ENCODE measurements at places on chromosomes 6 and 20.

DNA sequence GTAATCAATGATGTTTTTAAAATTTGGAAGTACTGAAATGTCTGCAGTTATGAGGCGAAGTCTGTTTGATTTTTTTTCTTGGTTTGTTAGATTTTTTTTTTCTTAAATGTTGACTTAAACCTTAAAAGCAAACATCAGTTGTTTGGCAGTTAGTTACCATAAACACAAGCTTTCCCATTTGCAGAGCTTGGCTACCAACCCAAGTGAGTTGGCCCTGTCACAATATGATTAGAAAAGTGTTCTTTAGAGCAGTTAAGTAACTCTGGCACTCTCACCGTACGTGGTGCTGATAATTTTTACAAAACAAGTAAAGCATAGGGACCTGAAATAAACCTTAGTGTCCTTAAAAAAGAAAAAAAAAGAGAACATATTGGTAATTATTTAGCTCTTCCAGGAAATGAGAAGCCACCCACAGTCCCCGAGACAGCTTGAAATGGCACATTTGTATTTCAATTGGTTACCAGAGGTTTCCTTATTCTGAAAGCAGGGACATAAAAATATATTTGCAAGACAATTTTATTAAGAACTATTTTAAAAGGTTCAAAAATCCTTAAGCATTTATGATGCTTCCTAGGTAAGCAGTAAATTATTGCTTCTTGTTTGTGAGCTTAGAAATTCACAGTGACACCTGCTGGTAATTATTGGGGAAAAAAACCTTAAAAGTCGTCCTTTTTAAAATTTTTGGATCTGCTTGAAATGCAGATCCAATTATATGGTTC, 3.9 kb downstream of the HEY2 start:
- DNase-seq = peak; percentile 51

DNA sequence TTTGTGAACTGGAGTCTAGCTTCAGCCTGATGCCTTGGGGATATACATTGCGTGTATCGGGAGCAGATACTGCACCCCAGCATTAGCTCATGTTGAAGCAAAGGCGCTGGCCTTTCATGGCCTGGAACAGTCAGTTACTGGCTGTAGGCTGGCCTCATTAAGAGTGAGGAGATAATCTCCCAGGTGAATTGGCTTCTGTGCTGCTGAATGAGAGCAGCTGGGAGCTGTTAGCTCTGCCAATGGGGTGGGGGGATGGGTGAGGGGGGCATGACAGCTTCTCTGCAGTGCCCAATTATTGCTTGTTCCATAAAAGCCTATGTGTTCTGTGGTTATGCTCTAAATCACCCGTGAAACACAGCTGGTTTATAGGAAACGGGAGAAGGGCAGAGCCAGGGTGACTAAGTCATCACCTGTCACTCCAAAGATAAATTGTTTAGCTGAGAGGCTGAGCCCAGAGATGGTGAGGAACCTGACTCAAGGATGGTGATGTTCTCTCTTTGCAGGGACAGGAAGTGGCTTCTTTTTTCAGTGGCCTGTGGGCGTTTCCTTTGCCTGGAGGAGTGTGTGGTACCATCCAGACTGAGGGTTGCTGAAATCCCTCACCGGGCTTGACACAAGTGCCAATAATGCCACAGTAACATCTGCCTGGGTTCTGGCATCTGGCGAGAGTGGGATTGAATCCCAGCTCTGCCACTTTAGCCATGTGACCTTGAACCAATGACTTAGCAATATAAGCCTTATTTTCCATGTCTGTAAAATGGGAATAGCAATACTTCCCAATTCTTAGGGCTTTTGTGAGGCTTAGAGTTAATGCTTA, 170.8 kb downstream of the BCAS1 start:
- DNase-seq = peak; percentile 60

GRCh38 chr6:8579372-8579771, 144.0 kb upstream of the SLC35B3 start:
- no peak for DNase-seq

GRCh38 chr6:131954059-131954774, 3.0 kb upstream of the CCN2 start:
- DNase-seq = no peak

DNA sequence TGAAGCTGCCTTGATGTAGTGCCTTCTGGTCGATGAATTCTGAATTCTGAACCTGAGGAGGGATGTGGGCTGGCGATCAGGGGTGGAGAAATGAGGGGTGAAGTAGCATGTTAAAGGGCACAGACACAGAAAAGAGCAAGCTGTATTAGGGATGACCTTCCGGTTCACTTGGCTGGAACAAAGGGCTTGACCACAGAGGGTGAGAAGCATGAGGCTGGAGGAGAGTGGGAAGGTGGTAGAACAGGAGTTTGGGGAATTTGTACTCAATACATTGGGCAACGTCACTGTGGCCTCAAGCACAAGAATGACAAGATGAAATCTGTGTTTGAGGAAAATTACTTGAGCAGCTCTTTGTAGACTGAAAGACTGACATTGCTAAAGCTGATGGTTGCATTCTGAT, 155.8 kb downstream of the SOBP start:
- DNase-seq = no peak

- DNase-seq = no peak
These were observed 29.3 kb upstream of the TXNDC5 start for GRCh38 chr6:7939864-7940228.

DNA sequence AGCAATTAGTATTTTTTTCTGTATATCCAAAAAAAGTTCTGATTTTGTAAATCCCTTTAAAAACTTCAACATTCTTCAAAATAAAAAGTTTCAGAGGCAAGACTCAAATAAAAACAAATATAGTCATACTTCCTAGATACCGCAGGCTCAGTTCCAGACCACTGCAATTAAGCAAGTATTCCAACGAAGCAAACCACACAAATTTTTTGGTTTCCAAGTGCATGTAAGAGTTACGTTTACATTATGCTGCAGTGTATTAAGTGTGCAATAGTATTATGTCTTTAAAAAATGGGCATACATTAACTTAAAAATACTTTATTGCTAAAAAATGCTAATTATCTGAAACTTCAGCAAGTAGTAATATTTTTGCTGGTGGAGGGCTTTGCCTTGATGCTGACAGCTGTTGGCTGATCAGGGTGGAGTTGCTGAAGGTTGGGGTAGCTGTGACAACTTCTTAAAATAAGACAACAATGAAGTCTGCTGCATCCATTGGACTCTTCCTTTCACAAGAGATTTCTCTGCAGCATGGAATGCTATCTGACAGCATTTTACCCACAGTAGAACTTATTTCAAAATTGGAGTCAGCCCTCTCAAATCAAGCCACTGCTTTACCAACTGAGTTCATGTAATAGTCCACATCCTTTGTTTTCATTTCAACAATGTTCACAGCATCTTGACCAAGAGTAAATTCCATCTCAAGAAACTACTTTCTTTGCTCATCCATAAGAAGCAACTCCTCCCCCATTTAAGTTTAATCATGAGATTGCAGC, 46.0 kb downstream of the PHIP start:
- no peak for DNase-seq

DNA sequence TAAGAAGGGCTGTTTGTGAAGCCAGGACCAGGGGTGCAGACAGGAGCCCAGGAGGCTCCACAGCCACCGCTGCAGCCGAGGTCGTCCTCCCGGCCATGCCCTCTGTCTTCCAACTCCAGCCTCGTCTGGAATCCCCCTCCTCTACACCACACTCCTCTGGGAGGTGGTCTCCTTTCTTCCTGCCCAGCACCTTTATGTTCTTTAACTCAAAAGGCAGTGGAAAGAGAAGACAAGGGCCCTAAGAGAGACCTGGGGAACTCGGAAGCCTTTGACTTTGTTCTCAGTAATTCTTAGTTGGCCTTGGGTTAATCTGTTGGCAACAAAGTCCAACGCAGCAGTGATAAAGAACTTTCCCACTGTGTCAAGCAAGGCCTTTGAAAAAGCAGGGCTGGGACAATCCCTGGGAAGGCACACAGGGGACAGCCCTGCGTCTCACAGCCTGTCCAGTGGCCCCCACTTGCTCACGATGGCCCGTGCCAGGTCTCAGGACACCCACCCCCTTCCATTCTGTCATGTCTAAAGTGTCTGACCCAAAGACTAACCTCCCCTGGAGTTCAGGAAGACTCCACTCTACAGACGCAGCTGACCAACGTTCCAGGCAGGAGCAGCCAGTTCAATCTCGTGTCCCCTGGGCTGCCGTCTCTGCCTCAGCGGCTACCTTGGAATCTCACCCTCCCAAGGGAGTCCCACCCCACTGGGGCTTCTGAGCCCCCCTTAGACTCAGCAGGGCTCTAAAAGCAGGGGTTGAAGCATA, 42.8 kb upstream of the FAM50B start:
- no peak for DNase-seq

DNA sequence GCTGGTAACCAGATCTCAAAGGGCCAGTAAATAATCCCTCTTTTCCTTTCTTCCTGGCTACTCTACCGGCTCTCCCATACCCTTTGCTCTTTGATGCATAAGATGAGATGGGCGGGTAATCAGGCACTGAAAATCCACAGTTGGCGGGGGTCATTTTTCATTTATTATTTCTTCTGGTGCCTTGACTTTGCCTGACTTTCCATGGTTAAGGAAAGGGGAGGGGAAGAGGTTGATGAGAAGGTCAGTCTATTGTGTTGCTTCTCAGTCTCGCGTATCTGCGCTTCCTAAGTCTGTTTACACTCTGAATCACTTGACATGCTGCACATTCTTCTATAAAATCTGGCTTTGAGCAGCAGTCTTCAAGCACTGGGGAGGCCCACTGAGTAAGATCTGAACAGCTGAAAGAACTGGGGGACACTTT, 121.1 kb upstream of the HDGFL1 start:
- no peak for DNase-seq

DNA sequence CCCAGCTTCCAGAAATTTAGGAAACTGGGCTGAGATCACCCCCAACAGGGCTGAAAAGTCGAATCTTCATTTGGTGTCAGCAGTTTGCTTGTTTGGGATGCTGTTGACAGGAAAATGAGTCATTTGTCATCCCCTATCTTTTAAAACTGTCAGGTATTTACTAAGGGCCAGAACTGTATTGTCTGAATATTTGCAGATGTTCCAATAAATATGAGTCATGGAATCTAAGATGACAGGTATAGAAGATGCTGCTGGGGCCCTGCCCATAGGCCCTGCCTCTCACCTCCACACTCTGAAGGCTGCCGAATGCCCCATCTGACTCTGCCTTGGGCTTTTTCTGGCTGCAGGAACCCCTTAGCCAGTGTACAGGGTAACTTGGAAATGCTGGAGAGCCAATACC, 3.9 kb downstream of the ETV7 start:
- no peak for DNase-seq

DNA sequence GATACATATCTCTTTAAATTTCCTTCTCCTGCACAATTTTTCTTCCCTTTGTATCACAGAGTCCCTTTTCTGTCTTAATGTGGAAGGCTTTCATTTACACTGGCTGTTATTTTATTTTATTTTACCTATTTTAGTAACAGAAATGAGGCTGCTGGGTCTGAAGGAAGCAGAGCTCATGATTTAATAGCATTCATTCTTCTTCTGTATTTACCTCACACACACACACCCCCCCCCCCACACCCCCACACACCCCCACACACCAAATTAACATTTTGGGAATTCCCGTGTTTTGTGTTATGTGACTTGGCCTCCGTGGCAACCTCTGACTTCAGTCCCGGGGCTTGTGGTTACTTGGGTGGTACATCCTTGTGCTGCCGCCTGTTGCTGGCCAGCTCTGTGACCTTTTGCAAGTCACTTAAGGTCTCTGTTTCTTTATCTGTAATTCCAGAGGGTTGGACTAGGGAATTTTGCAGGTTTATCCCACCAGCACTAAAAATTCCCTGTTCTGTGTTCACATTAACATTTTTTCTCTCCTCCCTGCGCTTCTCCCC, 108.8 kb downstream of the TIAM2 start:
- DNase-seq = no peak

All from hematopoietic multipotent progenitor cell treated with erythropoietin and hydrocortisone succinate and interleukin-3 and kit ligand, for 8 days (in vitro differentiated cells).